ENCODE measurements at places on chromosomes 11 and 22.

DNA sequence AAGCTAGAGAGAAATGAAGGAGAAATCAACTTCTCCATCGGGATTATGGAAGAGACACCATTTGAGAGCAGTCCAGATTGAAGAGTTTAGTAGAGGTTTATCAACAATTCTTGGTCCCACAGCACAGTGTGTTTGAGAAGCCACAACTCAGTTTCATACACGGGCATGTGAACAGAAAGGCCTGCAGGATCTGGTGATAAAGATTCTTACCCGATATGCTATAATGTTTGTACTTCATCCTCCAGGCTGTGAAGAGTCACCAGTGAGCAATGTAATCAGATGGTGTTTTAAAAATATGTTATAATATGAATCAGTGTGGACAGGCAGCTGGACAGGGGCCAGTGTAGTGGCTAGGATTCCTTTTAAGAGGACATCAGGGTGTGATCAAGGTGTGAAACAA lies 29.7 kb upstream of the VWA5A start:
- no peak for DNase-seq

GRCh38 chr22:49810363-49811019 lies 17.2 kb downstream of the BRD1 start:
- no peak for DNase-seq

DNA sequence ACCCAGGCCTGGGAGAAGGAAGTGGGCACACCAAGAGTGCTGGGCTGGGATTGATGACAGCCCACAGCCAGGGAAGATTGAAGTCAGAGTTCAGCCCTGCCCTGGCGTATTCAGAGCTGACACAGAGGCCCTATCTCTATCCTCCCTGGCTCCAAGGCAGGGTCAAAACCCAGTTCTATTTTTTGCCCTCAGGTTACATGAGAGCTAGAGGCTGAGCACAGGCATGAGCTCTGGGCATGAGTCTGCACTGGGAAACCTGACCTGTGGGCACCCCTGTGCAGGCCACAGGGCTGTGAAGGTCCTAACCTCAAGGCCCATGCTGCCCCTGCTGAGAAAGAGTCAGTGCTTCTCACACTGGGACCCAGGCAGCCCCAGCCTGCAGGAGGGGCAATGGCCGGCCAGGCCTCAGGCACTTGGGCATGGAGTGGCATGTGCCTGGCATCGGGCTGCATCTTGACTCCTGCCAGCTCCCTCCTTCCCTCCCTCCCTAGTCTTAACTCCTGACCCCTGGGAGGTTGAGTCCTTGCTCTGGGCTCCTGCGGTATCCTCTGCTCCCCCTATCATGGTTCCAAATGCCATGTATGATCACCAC lies 5.4 kb downstream of the SLC35E4 start:
- no peak for DNase-seq

- DNase-seq = no peak
Measured at GRCh38 chr22:38952281-38952993, 5.0 kb upstream of the APOBEC3A start.

DNA sequence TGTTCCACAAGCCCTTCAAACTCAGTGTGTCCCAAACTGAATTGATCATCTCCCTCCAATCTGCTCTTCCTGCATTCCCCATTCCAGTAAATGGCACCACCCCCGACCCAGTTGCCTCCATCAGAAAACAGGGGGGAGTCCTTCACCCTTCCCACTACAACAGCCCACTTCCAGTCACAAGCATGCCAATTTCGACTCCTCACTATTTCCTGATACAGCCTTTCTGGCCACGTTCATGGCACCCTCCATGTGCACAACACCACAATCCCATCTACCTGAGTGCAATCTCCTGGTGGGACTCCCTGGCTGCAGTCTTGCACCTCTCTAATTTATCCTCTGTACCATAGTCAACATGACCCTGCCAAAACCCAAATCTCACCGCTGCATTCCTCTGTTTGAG lies 1.6 kb upstream of the DNAL4 start:
- no peak for DNase-seq

DNA sequence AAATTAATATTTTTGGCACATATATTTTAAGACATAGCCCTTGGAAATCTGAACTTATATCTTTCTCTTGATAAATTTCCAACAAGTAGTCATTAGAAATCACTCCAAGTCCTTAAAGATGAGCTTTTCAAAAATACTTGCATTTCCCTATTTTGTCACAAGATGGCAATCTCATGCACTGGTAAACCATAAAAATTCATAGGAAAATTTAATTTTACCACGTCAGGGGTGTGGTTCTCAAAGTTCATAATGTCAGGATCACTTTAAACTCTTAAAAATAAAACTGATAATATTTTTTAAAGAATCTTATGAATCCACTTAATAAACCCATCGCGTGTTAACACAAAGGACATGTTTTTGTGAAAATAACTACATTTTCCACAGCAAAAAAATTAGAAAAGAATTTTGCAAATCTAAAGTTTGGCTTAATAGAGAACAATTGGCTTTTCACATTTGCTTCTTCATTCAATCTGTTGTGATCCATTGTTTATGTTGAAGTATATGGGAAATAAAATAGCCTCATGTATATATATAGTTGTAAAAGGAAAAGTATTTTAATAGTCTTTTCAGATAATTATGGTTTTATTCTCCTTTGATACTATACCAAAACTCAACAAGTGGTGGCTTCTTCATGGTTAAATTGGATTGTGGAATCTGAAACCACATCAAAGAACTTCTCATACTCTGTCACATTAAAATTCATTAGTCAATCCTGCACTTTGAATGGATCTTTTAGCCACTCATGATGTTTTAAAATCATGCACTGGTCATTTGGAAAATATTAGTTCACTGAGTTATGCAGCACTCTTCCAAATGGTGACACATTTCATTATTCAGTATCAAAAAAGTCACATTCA lies 169.1 kb downstream of the CADM1 start:
- DNase-seq = no peak
